Head of caudate nucleus (tissue), 42 donors: ENCODE measurements at places on chromosomes 2 and 18.

DNA sequence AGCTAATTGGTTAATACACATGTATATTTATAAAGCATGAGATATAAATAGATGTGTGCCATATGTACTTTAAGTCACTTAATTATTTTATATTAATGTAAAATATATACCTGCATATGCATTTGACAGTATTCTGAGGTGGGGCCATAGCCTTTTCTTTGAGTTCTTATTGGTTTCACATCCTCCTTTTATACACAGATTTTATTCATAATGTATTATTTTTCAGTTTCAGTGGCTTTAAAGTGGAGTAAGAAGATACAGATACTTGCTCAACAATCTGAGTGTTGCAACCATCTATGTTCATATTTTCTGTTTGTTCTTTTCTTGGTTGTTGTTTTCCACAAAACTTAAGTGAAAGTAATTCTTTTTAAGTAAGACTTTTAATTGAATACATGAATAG, 436.5 kb downstream of the RND3 start:
- no peak for DNase-seq

GRCh38 chr2:11571170-11571569, 37.3 kb downstream of the GREB1 start:
- DNase-seq, result no peak

DNA sequence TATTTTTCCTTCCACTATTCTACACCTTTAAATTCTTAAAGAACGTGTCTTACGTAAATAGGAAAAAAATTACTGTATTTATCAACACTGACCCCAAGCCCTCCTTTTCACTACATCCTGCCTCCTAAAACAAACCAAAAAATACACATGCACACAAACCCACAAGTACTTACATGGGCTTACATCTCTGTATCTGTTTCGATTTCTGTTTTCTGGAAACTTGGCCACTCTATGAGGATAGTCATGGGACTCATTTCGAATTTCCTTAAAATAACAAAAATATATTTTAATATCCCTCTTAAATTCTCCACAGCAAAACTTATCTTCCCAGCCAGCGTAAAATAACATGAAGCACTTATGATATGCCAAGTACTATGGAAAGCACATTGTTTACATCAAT, 25.0 kb downstream of the PTPN2 start:
- no peak for DNase-seq

DNA sequence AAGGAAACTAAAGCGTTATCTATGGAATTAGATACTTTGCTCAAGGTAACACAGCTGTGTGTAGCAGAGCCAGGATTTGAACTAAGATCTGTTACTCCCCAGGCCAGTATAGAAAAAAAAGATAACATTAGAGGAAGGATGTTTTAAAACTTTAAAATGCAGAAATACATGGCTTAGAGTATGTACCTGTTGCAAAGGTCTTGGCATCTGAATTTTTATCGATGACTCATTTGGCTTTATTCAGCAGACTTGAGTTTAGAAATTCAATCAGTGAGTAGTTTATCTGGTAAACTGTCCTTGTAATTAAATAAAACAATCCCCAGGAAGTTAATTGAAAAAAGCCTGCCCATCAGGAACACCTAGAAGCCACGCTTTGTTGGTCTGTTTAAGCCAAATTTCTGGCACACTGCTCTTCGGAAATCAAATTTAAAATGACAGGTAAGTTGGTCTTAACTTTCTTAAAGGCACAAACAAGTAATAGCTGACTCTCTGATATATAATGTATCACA, 36.9 kb downstream of the SCN9A start:
- no peak for DNase-seq

DNA sequence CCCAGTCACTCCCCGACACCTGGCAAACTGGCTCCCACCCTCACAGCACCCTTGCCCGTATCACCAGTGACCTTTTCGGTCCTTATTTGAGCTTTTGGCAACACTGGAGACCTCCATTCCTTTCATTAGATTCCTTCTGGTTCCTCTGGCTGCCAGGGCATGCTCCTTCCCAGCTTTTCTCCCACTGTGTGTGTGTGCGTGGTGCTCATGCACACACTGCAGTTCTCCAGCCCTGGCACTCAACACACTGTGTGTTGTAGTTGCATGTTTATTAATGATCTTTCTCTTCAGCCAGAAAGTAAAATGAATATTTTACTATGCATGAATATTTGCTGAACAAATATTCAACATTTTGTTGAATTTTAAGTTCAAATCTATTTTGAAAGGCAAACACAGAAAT, 139.0 kb downstream of the ESCO1 start:
- DNase-seq, result no peak

- no peak for DNase-seq
Measured at GRCh38 chr2:85933753-85934594, 45.2 kb upstream of the ST3GAL5 start.

DNA sequence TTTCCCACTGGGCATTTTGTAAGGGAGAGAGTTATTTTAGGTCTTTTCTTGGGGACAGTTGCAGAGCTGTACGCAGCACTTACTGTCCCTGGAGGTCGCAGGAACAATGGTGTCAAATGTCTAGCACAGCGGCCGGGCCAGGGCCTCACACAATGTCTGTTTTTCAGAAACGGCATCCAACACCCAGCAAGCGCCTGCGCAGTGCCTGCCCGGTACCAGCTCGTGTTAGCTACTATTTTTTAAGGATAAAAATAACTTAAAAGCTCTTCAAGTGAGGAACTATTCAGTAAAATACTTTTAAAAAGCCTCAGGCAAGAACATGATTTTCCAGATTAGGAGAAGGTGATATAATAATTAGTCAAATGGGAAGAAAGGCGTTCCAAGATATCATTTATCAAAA, 90.0 kb downstream of the MBP start:
- DNase-seq, result peak; percentile 77
